ENCODE measurements at places on chromosomes 16 and 17. TPM values are rescaled to one million over a fixed set of nuclear protein-coding genes. Genes with fewer than 3 reads are reported as not detected.

TP53TG3F gene
- total RNA-seq, result not detected

MMP25 gene
- under 0.01 TPM for total RNA-seq

LITAFD gene
- not detected for total RNA-seq

RBL2 gene
- total RNA-seq, result 42.0 TPM

SMIM36 gene
- total RNA-seq, result not detected

KRTAP16-1 gene
- total RNA-seq, result not detected

KRT222 gene
- total RNA-seq, result not detected

PRSS53 gene
- 1.8 TPM for total RNA-seq

NPIPA2 gene
- 0.45 TPM for total RNA-seq

RNF222 gene
- total RNA-seq, result not detected

CCL4L2 gene
- total RNA-seq, result not detected

ODAD4 gene
- 0.18 TPM for total RNA-seq

CDR2L gene
- total RNA-seq, result 13.1 TPM

KRT32 gene
- total RNA-seq, result not detected

P3H4 gene
- 107 TPM for total RNA-seq

ABCC12 gene
- total RNA-seq, result not detected

SEPTIN12 gene
- total RNA-seq, result not detected

TMEM88 gene
- total RNA-seq, result 12.0 TPM

TNFSF13 gene
- 0.66 TPM for total RNA-seq

CRYBA1 gene
- not detected for total RNA-seq

GPR179 gene
- not detected for total RNA-seq

KDM6B gene
- total RNA-seq, result 3.5 TPM

FZD2 gene
- 1.7 TPM for total RNA-seq

SLC35G6 gene
- not detected for total RNA-seq

ZP2 gene
- not detected for total RNA-seq

PRSS36 gene
- total RNA-seq, result 0.09 TPM

RCVRN gene
- total RNA-seq, result not detected

KLHL10 gene
- not detected for total RNA-seq

ITPRIPL2 gene
- total RNA-seq, result 34.9 TPM

PITPNC1 gene
- 9.3 TPM for total RNA-seq

PRR15L gene
- total RNA-seq, result not detected

ICAM2 gene
- total RNA-seq, result 500 TPM

NLGN2 gene
- total RNA-seq, result 5.1 TPM

MRM3 gene
- 34.0 TPM for total RNA-seq

HCRT gene
- total RNA-seq, result not detected

LASP1 gene
- 136 TPM for total RNA-seq

NPIPB6 gene
- total RNA-seq, result not detected

JPH3 gene
- total RNA-seq, result not detected

RASD1 gene
- total RNA-seq, result 6.1 TPM

BICDL2 gene
- total RNA-seq, result not detected

CBX8 gene
- 1.7 TPM for total RNA-seq

AIPL1 gene
- total RNA-seq, result not detected

DRC3 gene
- 1.3 TPM for total RNA-seq

ZACN gene
- total RNA-seq, result not detected

CCDC57 gene
- total RNA-seq, result 16.7 TPM

OVCA2 gene
- 55.4 TPM for total RNA-seq
